ENCODE measurements at places on chromosomes 2 and 18. TPM values are rescaled to one million over a fixed set of nuclear protein-coding genes. Genes with fewer than 3 reads are reported as not detected.

GRCh38 chr2:118431997-118432396, 343.7 kb downstream of the INSIG2 start:
- DNase-seq: no peak

The POTEI gene
- total RNA-seq: 0.15 TPM

The SIGLEC15 gene
- 2.7 TPM for total RNA-seq

GRCh38 chr2:239803102-239803765, 221.9 kb downstream of the NDUFA10 start:
- no peak for DNase-seq

The PAX8 gene
- 2.1 TPM for total RNA-seq

The RAB6D gene
- 0.59 TPM for total RNA-seq

GRCh38 chr2:204205538-204205937, 269.0 kb downstream of the ICOS start:
- no peak for DNase-seq

GRCh38 chr2:38886063-38886462, 3.6 kb upstream of the ARHGEF33 start:
- no peak for DNase-seq

DNA sequence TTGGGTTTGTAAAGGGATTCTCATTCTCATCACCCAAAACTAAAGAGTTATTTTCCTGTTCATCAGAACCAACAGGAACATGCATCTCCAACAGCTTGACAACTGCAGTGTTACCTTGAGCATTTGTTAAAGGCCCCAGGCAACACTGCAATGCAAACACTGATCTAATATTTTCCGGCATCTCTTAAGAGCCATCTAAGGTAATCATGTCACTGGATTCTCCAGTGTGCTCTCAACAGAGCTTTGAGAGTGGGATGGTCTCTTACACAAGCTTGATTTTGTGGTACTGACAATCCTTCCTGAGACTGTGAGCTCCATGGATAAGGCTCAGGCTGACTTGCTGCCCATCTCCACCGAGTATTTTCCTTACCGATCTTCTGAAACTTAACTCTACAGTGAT, 90.5 kb upstream of the ITGB6 start:
- no peak for DNase-seq

DNA sequence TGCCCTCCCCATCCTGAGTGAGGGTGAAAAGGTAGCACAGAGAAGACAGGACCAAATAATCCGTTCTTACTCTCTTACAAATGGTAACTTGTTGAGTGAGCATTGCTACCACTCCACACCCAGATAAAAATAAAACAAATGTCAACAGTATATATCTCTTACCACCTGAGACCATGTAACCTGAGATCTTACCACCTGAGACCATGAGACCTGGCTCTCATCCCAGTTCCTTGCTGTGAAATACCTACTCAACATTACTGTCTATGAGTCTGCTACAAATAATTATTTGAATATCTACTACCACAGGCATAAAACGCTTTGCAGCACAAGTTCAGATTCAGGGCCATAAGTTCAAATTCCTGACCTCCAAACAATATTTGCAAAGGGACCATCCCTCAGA, 234.7 kb downstream of the C1D start:
- no peak for DNase-seq

The COL4A4 gene
- total RNA-seq: 0.15 TPM

- DNase-seq: no peak
Observed at GRCh38 chr2:85247610-85248009, 80.2 kb downstream of the TGOLN2 start.

DNA sequence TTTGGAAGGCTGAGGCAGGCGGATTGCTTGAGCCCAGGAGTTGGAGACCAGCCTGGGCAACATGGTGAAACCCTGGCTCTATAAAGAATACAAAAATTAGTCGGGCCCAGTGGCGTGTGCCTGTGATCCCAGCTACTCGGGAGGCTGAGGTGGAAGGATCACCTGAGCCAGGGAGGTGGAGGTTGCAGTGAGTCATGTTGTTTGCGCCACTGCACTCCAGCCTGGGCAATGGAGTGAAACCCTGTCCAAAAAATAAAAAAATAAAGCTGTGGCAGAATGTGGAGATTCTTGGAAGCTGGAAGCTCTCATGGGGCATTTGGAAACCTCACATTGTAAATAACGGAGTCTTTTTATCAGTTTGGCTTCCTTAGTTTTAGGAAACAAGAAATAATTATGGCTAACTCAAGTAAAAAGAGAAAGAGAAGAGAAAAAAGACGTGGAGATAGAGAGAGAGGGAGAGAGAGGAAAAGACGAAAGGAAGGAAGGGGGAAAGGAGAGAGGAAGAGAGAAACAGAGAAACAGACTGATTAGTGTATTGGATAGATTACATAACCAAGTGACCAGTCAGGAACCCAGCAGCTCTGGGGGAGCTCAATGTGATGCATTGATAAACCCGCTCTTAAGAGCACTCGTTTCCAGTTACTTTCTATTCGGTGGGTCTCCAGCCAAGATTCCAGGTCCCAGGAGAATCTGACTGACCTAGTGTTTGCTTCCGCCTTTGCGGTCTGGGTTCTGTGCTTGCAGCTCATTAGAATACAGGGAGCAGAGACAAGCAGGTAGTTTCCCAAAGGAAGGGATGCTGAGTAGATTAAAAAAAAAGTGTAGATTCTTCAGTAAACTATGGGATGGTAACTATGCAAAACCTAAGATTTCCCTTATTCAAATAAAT, 1.1 kb upstream of the SPAST start:
- DNase-seq: peak; percentile 21

The PROM2 gene
- 0.62 TPM for total RNA-seq

- DNase-seq: no peak
Observed at GRCh38 chr18:70368903-70369302, 80.1 kb downstream of the SOCS6 start.

DNA sequence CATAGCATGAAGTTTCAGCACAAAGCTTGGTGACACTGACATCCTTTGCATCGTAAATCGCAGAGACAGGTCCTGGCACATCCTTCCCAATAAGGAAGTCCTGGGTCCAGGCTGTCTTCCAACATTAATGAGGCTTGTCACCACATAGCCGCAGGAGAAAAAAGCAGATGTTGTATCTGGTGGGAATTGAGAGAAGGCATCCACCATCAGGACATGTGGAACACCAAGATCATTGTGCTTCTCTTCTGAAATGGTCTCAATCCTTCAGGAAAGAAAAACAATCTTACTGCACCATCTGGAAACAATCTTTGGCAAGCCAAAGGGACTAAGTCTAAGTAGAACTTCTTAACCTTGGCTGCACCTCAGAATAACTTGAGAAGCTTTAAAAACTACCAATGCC, 119.0 kb upstream of the ARHGAP28 start:
- no peak for DNase-seq

- DNase-seq: no peak
Observed at GRCh38 chr2:66489436-66489835, 54.5 kb downstream of the MEIS1 start.

DNA sequence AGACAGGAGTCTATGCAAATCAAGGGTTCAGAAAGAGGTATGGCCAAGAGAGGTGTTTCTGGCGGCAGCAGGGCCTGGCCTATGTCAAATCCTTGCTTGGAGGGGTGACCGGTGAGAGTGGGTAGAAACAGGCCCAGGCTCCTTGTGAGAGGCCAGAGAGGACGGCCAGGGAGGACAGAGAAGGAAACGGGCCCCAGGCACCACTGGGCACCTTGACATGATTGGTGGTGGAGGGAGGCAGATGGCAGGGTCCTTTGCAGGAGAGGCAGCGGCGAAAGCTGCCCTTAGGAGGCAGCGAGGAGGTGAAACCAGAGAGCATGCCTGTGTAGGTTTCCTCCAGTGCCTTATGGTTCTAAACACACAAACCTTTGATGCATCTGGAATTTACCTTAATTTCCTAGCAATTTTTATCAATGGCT, 6.2 kb downstream of the RAMP1 start:
- no peak for DNase-seq

DNA sequence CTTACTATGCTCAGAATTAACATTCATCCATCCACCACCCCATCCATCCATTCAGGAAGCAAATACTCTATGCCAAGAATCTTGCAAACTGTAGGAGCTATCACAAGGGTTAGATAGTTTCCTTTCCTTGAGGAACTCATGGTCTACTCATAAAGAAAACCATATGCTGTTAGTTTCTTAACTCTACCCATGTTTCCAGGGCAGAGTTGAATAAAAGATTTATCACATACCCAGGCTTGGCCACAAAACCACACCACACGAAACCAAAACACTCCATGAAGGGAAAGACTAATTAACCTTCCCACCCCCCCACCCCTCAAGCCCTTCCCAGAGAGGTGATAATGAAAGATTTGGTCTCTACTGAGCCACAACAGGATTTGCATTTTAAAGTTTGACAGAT, 23.7 kb upstream of the MSGN1 start:
- DNase-seq: no peak

DNA sequence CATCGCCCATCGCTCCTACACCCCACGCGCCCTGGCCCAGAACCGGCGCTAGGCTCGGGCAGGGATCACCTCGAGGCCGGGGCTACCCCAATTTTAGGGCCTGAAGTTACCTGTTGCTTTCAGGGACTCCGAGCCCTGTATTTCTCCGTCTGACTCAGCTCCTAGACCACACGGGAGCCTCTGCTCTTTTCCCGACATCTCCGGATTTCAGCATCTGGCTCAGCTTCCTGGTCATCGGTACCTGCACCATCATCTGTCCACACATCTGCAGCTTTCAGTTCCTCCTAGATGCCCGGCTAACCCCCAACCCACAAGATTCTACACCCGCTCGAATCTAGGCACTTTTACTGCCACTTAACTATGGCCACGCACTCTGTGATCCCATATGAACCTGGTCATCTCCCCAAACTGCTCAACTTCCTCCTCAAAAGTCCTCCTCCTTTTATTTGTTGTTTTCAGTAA, 12.1 kb upstream of the HMSD start:
- no peak for DNase-seq

Data from endothelial cell (in vitro differentiated cells).